ENCODE measurements at places on chromosomes 7 and 10.

DNA sequence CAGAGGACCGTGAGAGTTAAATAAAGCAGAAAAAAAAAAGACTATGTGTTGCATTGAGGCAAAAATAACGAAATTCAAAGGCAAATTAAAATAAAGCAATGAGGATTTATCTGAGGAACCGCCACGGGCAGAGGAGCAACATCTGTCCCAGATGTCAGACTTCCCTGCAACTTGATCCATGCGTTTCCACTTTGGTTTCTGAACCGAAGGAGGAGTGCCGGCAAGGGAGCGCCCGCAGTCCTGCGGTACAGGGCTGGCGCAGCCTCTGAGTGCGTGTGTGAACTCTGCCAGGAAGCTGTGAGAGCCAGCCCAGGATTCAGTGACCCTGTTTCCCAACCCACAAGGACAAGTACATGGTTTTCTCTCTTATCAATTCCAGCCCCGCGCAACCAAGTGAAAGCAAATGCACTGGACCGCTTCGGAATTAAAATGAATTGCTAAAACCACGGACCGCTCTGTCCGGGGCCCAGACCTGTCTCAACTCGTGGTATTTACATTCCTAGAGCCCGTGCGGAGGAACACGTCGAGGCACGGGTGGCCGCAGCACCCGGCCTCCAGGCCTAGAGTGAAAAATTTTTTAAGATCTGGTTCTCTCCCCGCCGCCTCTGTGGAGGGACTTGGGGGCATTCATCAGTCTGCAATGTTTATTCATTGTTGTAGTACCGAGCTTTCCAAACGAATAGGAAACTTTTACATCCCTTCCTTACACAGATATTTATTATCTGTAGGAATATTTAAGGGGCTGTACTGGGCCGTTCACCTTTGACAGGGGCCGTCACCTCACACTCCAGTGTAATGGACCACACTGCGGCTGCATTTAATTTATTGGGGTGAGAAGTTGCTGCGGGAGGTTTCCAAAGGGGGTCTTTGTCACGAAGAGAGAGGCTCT, 291.5 kb upstream of the NFE2L3 start:
- no peak for DNase-seq

DNA sequence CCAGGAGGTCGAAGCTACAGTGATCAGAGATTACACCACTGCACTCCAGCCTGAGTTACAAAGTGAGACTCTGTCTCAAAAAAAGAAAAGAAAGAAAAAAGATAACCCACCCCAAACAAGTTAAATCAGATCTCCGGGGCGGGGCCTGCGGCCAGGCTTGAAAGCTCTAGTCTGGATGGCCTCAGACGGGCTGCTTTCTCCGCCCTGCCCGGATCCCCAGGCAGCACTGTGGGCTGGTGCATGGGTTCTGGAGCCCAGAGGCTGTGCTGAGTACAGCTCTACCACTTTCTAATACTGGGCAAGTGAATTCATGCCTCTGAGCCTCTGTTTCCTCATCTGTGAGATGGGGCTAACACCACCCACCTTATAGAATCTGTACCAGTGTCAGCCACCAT, 83.7 kb downstream of the ZMIZ1 start:
- DNase-seq, result peak; percentile 80

DNA sequence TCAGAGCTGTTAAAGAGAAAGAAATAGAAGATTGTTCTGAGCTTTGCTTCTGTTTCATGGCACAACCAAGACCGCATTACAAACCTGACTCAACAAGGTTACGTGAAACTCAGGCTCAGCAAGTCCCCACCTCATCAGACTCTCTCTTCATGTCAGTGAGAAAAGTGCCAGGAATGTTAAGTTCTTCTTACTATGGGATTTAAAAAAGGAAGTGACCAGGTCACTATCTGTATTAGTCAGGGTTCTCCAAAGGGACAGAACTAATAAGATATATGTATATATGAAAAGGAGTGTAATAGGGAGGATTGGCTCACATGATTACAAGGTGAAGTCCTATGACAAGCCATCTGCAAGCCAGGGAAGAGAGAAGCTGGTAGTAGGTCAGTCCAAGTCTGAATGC, 25.4 kb upstream of the PAPSS2 start:
- no peak for DNase-seq

DNA sequence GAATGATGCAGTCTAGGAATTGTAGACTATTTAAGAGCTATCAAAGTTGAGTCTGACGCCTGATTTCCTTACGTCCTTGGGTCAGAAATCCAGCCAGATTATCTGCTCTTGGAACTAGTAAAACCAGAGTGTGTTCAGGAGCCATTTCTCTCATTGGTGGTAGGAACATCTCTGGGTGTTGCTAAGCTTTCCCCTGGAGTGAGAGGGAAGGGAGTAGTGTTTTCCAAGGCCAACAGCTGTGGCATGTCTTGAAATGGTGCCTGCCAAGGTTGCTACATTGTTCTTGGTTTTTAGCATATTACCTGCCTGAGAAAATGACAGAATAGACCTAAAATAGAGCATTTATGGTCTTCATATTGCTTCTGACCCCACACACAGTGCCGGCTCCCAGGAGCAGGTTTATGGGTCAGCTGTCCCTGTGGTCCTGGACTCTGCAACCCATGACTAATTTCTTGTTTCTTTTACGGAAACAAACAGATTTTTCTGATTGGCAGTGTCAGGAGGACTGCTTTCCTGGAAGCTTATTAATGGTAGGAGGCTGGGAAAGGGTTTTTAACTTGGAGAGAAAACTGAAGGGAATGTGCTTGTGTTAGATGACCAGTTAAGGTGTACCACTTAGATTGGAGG, 17.5 kb downstream of the GBF1 start:
- peak; percentile 29 for DNase-seq

- peak; percentile 25 for DNase-seq
Measured at GRCh38 chr7:30453921-30454320, 24.7 kb downstream of the NOD1 start.

DNA sequence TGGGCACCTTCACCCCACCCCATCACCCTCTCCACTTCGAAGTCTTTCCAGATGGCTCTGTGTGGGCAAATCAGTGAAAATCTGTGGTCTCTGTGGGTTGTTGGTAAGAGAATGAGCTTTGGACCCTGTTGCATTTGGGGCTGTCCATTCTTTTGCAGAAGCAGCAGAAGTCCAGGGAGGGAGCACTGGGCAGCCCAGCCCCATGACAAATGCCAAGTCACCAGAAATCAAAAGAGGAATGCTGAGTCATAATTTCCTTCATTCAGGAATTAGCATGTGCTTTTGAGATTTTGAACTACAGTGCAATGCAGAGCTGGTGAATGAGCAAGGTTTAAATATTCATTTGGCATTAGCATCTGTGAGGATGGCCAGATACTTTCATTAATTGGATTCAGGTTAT, 556.2 kb downstream of the LRMDA start:
- no peak for DNase-seq

DNA sequence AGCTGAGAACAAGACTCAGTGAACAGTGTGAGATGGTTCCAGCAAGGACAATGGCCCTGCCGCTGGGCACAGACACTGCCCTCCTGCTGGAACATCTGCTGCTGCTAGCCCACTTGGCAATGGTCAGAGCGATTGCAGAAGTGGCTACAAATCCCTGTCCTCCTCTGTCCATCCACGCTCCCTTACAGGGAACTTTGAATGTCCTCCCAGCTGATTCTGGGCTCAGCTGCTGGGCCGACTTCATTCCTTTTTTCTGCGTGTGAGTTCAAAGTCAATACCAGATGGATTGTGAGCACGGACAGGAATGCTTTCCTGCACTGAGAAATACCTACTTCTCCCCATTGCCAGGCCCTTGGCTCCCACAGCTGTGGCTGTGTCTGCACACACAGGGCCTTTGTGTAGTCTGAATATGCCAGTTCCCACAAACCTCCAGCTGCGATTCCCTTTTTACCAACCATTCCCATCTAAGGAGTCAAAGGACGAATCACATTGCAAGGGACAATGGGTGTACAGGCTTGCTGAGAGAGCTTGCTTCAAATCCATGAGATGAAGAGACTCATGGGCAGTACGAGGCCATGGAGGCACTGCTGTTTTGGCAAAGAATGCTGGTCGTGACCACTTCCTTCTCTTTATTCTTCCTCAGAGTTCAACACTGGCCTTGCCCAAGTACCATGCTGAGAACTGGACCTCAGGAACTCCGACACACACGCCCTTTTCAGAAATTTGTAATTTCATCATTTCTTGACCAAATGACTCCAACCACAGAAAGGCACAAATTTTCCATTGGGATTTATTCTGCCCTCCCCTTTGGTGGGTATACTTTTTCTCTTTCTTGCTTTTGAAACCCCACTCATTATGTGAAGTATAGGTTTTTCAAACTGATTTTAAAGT, 44.2 kb downstream of the BPGM start:
- DNase-seq, result peak; percentile 50

DNA sequence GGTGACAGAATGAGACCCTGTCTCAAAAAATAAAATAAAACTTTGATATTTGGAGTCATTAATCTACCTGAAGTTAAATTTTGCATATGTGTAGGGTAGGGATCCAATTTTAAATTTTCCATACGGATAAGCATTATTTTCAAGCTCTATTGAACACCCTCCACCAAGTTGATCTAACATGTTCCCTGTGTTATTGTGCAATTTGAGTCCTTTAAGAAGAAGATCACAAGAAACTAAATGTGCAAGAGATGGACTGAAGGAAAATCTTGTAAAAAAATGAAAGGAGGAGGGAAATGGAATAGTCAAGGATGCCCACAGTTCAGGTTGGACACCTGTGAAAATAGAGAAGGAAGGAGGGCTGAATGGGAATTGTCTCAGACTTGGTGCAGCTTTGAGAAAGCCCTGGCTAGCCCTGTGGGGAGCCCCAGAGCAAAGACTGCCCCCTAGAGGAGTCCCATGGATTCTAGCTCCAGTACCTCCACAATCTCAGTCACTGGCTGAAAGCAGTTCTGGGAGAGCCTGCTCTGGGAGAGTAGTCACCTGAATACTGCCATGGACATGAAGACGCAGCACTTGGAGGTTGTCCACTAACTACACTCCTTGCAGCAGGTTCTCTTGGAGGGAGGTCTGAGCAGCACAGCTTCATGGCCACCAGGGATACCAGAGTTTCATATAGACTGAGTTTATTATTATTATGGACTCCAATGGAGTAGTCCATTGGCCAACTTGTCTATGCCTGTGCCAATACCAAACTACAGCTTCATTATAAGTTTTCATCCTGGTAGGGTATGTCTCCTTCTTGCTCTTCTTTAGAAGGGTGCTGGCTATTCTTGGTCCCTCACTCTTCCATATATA, 5.7 kb upstream of the TIAL1 start:
- DNase-seq, result peak; percentile 36

- DNase-seq, result no peak
Measured at GRCh38 chr7:10950494-10950893, 23.2 kb upstream of the PHF14 start.

- DNase-seq, result peak; percentile 32
Measured at GRCh38 chr7:151876899-151877777, at the start of gene PRKAG2. TSS of gene PRKAG2 (minus strand) at chr7:151877115. CDS start at chr7:151876620, 495 bp downstream.

- DNase-seq, result no peak
Measured at GRCh38 chr7:26166684-26167266, 14.8 kb downstream of the NFE2L3 start.

DNA sequence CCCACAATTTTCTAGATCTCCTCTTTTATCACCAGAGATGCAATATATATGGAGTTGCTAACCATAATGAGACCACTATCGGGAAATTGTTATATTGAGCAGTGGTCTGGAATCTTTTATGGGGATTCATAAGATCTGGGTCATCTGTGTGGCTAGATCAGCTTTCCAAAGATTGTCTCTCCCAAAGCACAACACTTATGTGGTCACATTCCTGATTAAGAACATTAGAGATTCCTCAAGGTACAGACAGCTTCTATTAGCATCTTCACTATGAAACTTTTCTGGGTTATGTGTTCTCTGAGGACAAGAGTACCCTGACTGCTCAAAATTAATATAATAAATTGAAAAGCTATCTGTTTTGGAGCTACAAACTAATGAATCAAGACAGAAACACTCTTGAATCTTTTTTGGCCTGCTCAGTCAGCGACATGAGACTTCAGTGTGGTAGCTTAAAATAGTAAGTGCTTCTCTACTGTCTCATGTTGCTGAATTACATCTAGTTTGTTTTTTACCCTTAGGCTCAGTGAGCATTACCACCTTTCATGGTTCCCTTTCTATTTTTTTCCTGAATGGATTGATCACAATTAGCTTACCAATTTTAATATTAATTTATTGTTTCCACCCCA, 42.6 kb upstream of the STRIP2 start:
- DNase-seq, result no peak

GRCh38 chr10:26797340-26797739, 63.4 kb downstream of the ABI1 start:
- DNase-seq, result no peak

DNA sequence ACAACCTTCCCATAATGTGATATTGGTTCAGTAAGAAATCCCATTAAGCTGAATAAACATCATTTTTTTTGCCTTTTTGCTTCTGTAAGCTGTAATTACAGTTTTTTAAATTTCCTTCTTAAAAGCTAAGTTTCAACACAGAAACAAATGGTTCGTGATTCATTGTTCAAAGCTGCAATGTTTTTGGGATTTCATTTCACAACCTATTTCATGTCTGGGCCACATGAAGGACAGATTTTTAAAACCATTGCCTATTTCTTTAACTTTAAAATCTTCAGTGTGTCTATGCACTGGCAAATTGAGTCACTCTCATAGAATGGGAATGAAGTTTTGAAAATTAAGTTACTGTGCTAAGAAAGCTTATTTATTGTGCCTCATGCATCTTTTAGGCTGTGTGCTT, 66.9 kb downstream of the TFPI2 start:
- DNase-seq, result no peak

- no peak for DNase-seq
Measured at GRCh38 chr7:108210796-108211195, 80.6 kb upstream of the LAMB4 start.

GRCh38 chr7:85802211-85802610, 615.4 kb upstream of the SEMA3D start:
- no peak for DNase-seq

GRCh38 chr10:112986544-112987190, 36.6 kb downstream of the TCF7L2 start:
- DNase-seq, result no peak

GRCh38 chr7:30519122-30519521, 14.5 kb upstream of the GGCT start:
- DNase-seq, result no peak

- DNase-seq, result no peak
Measured at GRCh38 chr10:44845361-44846175, 65.6 kb upstream of the TMEM72 start.

- DNase-seq, result no peak
Measured at GRCh38 chr10:79391231-79392019, 44.2 kb downstream of the PPIF start.

DNA sequence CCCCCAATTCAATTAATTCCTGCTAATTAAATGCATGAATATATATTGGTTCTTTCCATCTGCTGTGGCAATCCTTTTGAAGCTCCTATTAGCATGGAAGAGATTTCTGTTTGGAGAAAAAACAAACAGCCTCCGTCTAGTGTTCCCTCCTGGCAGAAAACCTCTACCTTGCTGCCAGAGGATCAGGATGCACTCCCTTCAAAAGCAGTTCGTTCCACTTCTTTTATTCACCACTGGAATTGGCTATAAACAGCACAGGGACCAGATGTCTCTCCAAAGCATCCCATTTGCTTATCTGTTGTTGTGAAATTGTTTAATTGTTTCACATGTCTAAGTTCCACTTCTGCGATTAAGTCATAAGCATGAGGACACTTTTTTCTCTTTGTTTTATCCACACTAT, 77.8 kb upstream of the PTN start:
- peak; percentile 65 for DNase-seq

GRCh38 chr10:24958721-24959381, 6.4 kb upstream of the PRTFDC1 start:
- peak; percentile 96 for DNase-seq
